ENCODE measurements at places on chromosomes 7 and 10.

- DNase-seq, result no peak
Measured at GRCh38 chr7:104653825-104654401, 325.5 kb downstream of the LHFPL3 start.

GRCh38 chr7:33423646-33424020, 294.3 kb downstream of the BBS9 start:
- DNase-seq, result no peak

- no peak for DNase-seq
Measured at GRCh38 chr10:32964270-32964669, 6.2 kb upstream of the ITGB1 start.

- no peak for DNase-seq
Measured at GRCh38 chr7:133320891-133321290, 68.0 kb downstream of the EXOC4 start.

GRCh38 chr10:89808842-89809241, 107.5 kb downstream of the KIF20B start:
- DNase-seq, result no peak

DNA sequence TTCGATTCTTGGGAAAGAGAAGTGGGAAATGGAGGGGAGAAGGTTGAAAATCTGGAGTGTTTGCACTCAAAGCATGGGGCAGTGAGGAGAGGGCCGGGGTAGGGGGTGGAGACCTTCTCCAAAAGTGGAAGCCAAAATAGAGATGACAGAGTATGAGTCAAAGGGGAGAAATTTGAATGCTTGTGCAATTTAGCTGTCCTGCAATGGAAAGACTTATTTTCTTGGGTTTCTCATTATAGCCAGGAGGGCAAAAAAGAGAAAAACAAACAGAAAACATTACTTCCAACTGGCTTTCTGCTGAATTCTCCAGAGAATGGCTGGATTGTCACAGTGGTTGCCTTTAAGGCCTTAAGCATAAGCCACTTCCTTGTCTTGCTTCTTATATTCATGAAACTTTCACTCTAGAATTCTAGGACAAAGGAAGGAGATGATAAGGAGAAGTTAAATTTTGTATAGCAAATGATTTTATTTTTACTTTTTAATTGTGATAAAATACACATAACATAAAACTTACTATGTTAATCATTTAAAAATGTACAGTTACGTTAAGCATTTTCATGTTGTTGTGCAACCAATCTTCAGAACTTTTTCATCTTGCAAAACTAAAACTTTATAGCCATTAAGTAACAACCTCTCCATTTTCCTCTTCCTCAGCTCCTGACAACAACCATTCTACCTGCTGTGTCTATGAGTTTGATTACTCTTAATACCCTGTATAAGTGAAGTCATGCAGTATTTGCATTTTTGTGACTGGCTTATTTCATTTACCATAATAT, 100.2 kb downstream of the GPR85 start:
- no peak for DNase-seq

- DNase-seq, result no peak
Measured at GRCh38 chr10:96093948-96094347, 36.1 kb upstream of the ZNF518A start.

GRCh38 chr7:129368389-129368986, 65.7 kb upstream of the STRIP2 start:
- DNase-seq, result no peak

- DNase-seq, result no peak
Measured at GRCh38 chr10:93541402-93542357, 24.8 kb upstream of the FFAR4 start.

GRCh38 chr10:20005638-20006037, 189.4 kb downstream of the PLXDC2 start:
- DNase-seq, result no peak

GRCh38 chr10:80501381-80501912, 36.3 kb upstream of the SH2D4B start:
- no peak for DNase-seq

DNA sequence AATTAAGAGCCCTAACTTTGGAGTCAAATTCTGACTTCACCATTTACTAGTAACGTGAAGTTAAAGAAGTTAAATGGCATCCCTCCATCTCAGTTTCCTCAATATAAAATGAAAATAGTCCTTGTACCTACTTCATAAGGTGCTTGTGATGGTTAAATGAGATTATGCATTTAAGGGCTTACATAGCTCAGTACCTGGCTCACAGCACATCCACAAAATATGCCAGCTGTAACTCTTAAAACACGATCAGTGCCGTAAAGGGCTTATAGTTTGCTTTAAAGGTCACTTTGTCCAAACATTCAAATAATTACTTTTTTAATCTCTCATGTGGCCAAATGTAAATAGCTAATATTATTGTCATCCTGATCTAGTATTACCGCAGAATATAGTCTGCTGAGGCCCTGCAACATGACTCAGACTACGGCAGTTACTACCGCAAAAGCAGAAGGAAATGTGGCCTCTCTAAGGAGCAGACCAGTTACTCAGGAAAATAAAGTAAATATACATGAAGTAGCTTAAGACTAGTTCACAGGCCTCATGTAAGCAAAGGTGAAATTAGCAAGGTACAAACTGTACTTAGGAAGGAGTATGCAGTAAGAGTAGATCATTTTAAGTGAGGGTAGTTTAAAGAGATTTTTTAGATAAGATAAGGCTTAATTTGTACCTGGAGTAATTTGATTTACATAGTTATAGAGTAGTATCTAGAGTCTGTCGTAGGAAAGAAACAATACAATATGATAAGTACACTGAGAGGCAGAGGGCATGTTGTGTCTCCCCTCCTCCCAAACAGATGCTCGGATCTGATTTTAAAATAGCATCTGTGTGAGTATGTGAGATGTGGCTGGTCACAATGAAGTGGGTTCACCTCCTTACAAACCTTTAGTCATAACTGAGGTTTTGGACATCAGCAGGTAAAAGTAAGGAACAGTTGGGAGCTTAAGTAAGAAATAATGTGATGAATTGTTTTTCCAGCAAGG, 13.1 kb downstream of the CASP2 start:
- no peak for DNase-seq

DNA sequence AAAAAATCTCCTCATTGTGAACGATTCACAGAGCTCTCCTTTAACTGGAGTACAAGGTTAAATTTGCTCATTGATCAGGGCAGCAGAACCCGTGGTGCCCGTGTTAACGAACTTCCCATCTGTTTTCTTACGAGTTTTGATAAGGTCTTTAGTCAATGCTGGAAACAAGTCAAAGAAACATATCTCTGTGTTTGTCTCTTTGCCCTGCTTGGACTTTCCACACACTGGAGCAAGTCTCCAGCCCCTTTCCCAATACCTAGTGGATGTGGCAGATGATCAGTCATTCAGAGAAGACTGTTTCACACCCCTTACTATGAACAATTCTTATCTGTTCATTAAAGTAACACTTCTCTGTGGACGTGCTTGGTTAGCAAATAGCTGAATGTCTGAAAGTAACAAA, 121.3 kb downstream of the ARID5B start:
- DNase-seq, result no peak

DNA sequence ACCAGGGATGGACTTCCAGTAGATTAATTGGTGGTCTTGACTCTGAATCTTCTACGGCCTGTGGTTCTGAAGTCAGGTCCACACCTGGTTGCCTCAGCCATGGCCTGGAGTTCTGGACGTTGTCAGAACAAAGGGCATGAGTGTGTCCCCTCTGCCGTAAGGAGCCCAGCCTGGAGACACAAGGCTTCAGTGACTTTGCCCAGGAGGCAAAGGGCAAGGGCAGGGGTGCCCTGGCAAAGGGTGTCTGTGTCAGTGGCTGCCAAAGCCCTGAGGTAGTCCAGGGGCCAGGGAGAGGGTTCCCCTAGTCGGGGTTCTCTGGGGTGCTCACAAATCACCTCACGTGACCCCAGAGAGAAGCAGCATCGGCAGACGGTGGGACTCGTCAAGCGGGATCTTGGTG, 273.2 kb upstream of the ZNF32 start:
- no peak for DNase-seq

GRCh38 chr7:51226916-51227535, 89.6 kb downstream of the COBL start:
- no peak for DNase-seq

GRCh38 chr10:72132854-72133253, 44.5 kb upstream of the SPOCK2 start:
- DNase-seq, result no peak

- DNase-seq, result no peak
Measured at GRCh38 chr7:584122-584465, 64.4 kb upstream of the PDGFA start.

DNA sequence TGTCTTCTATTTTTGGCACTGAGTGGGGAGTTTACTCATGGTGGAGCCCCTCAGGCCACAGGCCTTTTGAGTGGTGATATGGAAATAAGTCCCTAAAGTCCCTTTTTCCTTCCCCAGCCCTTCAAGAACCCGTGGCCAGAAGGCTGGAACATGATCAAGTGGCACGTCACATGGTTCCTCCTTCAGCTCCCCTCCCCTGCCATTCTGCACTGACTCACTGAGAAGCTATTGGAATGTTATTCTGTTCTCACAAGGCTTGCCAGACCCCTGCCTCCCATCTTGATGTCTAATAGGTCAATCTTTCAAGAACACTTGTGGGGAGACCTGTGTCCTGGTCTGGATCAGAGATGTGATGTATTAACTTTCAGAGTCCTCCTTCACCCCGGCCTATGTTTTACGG, 279.8 kb downstream of the SEC23IP start:
- no peak for DNase-seq

GRCh38 chr7:45067582-45067981, 21.2 kb downstream of the NACAD start:
- DNase-seq, result no peak

GRCh38 chr10:73168465-73168803, 515 bp downstream of the FAM149B1 start:
- no peak for DNase-seq

- no peak for DNase-seq
Measured at GRCh38 chr7:12209221-12209620, 1.9 kb upstream of the TMEM106B start.

DNA sequence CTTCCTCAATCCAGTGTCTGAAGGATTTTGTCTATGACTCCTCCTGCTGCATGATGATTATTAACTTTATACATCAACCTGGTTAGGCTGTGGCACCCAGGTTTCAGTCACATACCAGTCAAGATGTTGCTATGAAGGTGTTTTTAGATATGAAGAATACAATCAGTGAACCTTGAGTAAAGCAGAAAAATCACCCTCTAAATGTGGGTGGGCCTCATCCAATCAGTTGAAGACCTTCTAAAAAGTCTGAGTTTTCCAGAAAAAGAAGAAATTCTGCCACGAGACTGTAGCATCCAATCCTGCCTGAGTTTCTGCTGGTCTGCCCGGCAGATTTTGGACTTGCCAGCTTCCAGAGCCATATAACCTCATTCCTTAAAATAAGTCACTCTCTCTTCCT, 126.1 kb upstream of the FRMD4A start:
- DNase-seq, result no peak

Measured in AG09309 (cell line).